ENCODE measurements at places on chromosomes 4 and X.

DNA sequence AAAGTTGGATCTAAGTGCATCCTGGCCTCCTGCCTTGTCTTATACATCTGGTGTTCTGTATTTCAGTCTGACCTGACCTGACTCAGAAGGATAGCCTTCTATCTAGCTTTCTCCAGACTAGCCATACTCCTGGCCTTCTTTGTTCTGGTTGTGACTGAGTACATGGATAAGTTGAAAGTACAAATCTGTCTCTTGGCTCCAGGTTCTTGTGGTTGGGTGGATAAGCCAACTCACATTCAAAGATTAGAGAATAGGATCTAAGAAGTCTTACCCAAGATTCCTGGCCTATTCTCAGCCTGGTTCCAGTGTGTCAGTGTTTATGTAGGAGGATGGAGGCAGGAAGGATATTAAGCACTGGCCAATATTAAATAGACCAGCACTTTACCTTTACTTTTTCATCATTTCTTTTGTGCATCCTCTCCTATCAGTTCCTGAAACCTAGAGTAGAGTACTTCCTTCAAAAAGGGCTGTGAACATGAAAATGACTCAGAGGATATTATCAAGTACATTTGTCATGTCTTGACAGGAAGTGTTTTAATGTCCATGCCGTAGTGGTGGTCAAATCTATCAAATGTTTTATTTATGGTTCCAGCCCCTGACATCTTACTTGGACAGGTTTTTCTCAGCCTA lies 123.5 kb downstream of the IL15 start:
- DNase-seq: no peak

GRCh38 chrX:12867685-12868084 lies 813 bp downstream of the TLR7 start:
- DNase-seq: no peak

GRCh38 chr4:7956270-7956808 lies 16.7 kb upstream of the AFAP1 start:
- DNase-seq: no peak

- DNase-seq: no peak
These were observed 308.1 kb downstream of the PTTG2 start for GRCh38 chr4:38268108-38268820.

- DNase-seq: no peak
These were observed 12.8 kb upstream of the MBNL3 start for GRCh38 chrX:132501606-132502005.

GRCh38 chr4:108432418-108432817 lies 188.0 kb upstream of the RPL34 start:
- DNase-seq: no peak

GRCh38 chr4:102629673-102630072 lies 128.5 kb downstream of the NFKB1 start:
- no peak for DNase-seq

DNA sequence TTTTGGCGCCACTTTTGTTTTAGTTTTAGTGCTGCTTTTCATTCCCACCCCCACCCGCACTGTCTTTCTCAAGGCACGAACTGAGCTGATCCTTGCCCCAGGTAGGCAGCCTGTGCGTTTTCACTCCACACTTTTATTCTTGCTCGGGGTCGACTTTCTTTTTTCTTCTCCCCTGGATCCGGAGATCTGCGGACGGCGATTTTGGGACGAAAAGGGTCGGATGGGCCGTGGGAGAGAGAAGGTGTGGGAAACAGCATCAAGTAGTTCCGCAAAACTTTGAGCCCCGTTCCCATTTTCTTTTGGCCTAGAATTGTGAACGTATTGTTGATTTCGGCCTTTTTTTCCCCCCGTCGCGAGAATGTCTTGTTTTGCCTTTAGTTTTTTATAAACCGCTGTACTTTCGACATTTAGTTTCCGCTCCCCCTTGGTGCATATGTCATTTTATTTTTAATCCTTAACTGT lies 531 bp downstream of the STAG2 start:
- no peak for DNase-seq

- no peak for DNase-seq
These were observed 627.4 kb upstream of the NDST4 start for GRCh38 chr4:115740806-115741205.

GRCh38 chr4:189001283-189001970 lies 862.2 kb downstream of the TRIML1 start:
- DNase-seq: no peak

DNA sequence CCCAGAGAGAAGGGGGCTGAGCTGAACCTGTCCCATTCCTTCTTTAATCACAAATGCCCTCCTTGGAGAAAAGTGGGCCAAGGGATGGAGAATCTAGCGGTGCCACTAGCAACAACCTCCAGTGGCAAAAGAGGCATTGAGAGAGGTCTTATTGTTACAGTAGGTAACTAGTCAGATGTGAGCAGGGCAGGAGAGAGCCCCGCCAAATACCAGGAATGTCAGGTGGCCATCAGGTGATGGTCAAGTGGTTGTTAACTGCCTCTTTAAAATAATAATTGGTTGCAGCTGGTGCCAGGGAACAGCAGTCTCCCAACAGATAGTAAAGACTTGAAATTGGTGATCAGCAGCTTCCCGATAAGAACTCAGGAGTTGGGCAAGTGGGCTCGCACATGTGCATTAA lies 116.1 kb downstream of the EVC2 start:
- DNase-seq: no peak

GRCh38 chrX:118396113-118396512 lies 50.2 kb downstream of the WDR44 start:
- no peak for DNase-seq

- DNase-seq: no peak
These were observed at the start of gene CXCL8 for GRCh38 chr4:73740353-73740778. CXCL8 (plus strand) TSS chr4:73740569; CDS start chr4:73740659, 90 bp downstream.

GRCh38 chrX:19195243-19195610 lies 73.0 kb upstream of the ADGRG2 start:
- no peak for DNase-seq

GRCh38 chr4:46484881-46485280 lies 95.0 kb upstream of the GABRA2 start:
- DNase-seq: no peak

DNA sequence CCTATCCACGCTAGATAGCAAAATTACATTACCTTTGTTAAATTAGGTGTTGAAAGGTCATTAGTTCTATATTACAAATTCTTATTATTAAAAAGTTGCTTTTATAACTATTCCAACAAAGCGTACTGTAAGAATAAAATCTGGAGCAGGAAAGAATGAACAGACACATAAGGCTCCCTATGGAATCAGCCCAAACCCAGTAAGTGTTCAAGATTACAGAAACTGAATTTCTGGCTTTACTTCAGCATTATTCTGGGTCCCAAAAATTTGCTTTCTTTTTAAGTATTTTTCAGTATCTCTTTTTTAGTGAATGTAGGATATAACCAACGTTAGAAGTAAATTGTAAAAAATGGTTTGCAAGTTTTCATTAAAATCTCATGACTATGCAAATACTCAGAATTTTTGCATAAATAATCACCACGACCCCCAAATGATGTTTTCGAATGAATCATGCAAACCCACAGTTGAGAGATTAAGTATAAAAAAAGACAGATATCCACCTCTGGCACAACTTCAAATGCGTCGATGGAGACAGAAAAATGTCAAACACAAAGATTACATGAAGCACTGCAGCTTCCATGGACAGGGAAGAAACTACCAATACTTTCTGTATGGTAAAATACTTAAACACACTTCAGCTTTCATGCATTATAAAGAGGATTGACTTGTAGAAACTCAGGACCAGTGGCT lies 238.5 kb downstream of the RASL11B start:
- no peak for DNase-seq

DNA sequence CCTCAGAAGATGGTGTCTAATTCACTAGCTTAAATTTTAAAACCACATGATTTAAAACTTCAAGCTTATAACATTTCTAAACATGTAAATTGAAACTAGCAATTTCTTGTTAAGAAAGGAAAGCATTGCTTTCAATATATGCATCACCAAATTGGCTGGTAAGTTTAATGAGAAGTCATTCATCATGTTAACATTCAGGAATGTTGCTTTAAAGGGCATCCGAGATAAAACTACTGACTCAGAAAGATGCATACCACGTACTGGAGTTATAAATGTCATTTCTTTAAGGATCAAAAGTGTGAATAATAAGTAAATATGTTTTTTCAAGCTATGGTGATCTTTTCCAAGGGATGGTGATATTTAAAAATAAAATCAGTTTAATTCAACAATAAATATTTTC lies 83.3 kb upstream of the VCX2 start:
- DNase-seq: no peak

- DNase-seq: no peak
These were observed 178.1 kb upstream of the LEF1 start for GRCh38 chr4:108346818-108347210.

DNA sequence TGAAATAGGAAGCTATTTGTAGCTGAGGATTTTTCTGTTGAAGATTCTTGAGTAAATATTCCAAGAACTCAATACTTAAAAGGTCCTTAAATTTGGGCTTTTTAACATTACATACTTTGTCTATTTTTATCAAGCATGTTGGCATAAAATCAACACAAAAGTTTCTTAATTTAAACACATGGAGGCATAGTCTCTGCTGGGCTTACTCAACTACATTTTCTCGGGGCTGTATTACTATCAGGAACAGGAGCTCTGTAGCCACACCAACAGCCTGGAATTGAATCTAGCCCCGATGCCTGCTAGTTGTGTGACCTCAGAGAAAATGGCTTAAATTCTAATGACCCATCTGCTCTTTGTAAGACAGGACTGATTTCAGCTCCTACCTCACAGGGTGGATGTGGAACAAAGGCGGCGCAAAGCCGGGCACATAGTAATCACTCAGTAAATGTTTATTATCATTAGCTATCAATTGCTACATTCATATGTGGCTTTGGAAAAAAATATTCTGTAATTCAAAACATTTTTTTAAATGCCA lies 207.0 kb downstream of the NSUN7 start:
- DNase-seq: no peak

- DNase-seq: no peak
These were observed 113.1 kb downstream of the ATP8A1 start for GRCh38 chr4:42543762-42544161.

DNA sequence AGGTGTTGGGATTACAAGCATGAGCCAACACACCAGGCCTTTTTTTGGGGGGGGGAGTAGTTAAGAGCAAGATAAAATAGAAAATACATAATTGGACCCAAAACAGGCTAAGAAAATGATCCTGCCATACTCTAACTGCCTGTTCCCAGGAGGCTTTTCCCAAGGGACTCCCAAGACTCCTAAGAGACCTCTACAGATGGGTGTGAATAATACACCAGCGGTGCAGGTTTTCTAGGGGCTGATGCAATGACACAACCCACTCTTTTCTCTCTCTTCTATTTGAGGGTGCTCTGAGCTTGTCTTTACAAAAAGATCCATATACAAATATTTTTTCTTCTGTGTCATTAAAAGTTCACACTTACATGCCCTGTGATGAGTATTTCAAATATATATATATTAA lies 116.9 kb downstream of the RASL11B start:
- DNase-seq: no peak

GRCh38 chr4:60201052-60201673 lies 999.0 kb upstream of the ADGRL3 start:
- DNase-seq: no peak

GRCh38 chr4:1331591-1332353 lies 15.2 kb upstream of the UVSSA start:
- no peak for DNase-seq

DNA sequence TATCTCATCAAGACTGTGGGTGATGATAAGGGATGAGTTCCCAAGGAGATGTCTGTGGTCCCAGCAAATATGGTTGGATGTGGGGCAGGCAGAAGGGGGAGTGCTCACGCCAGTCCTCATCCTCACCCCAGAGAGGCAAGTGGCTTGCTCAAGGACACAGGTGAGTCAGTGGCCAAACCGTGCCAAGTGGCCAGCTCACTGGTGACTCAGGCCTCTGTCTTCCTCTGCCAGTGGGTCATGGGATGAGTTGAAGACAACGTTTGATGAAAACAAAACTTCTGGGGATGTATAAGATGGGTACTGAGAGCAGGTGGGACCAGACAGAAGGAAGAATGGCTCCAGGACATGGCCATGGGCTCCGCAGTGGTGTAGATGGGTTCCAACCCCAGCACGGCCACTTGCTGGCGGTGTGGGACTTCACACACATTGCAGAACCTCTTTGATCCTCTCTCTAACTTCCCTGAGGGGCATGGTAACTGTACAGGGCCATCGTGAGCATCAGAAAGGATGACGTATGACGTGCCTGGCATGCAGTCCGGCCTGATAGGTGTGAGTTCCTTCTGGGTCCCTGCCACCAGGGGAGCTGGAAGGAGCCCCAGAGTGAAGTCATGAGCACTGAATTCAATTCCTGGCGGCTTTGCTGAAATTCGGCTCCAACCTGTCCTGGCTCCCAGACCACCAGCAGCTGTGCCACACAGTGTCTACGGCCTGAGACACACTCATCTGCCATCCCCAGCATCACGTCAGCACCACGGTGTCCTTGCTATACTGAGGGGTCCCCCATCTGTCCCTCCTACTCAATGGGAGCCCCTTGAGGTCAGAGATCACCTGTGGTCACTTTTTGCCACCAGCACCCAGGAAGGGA lies 41.3 kb upstream of the GPR78 start:
- no peak for DNase-seq

GRCh38 chr4:165379678-165380064 lies 863 bp downstream of the CPE start:
- DNase-seq: no peak

DNA sequence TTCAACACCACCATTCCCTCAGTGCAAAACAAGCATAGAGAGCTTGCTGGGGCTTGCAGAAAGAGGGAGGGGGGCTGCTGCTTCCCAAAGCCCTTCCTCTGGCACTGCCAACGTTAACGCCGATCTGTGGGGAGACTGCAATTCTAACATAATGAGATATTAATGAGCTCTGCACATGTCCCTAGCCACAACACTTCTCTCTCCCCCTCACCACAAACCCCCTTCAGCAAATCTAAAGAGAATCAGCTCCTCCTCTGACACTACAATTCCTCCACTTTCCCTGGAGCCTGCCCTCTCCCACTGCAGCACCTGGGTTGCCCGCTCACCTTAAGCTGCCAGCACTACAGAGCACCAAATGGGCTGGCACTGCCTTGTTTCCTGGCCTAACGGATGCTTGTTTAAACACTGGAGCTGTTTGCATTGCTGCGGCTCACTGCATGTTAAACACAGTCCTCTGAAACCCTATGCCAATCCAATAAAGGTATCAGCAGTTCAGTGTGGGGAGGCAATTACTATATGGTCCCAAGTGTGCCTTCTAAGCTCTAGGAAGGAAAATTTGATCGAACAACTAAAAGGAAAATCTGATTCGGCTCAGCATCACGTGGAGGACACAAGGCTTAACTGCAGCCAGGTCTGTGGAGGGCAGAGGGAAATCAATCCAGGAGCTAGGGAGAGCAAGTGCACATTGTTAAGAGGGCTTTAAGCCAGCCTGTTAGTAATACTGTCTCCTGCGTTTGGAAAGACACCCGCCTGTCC lies 232.4 kb downstream of the MAML3 start:
- no peak for DNase-seq

GRCh38 chr4:176575141-176575730 lies 217.5 kb downstream of the VEGFC start:
- DNase-seq: no peak

DNA sequence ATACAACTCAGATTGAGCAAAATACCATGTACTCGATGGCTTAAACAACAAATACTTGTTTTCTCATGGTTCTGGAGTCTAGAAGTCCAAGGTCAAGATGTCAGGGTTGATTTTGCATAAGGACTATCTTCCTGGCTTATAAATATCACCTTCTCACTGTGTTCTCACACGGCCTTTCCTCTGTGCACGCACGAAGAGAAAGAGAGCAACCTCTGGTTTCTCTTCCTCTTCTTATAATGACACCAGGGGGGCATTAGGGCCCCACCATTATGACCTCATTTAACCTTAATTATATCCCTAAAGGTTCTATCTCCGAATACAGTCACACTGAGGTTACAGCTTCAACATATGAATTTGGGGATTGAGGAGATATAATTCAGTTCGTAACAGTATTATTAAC lies 504.0 kb downstream of the MAGEE1 start:
- DNase-seq: no peak

Data from activated gamma-delta T cell treated with Interleukin-2 at 50 U/mL for 16 hours (primary cell).